ENCODE measurements at places on chromosomes 3 and 15. TPM values are rescaled to one million over a fixed set of nuclear protein-coding genes. Genes with fewer than 3 reads are reported as not detected.
A peak's percentile ranks its signal among the peaks of the same experiment; 100 is the strongest.

NCEH1 gene
- total RNA-seq: 2.9 TPM

SCN5A gene
- total RNA-seq: 0.31 TPM

HACL1 gene
- 25.3 TPM for total RNA-seq

STARD9 gene
- total RNA-seq: 2.5 TPM

ACKR4 gene
- total RNA-seq: not detected

TM4SF4 gene
- total RNA-seq: not detected

RASGRP1 gene
- total RNA-seq: 44.2 TPM

CHST13 gene
- total RNA-seq: not detected

BTLA gene
- 73.4 TPM for total RNA-seq

CTNNB1 gene
- total RNA-seq: 106 TPM

GRCh38 chr15:28022181-28022580, 76.9 kb downstream of the OCA2 start:
- no peak for DNase-seq

DNA sequence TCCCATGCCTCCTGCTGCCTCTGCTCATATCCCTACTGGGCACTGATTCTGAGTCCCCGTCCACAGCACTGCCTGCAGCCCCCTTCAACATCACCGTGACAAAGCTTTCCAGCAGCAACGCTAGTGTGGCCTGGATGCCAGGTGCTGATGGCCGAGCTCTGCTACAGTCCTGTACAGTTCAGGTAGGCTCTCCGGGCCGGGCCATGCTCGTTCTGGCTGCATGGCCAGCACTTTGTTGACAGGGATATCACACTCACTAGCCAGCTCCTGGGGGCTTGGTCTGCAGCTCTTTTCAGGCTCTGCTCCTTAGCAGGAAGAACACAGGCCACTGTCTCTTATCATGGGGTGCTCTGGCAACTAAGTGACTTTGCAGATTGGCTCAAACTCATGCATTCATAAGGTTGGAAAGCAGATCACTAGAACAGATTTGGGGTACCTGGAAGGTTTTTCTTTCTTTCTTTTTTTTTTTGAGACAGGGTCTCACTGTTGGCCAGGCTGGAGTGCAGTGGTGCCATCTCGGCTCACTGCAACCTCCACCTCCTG, 6.0 kb downstream of the TYRO3 start:
- DNase-seq: no peak

- no peak for DNase-seq
These were observed 3.7 kb downstream of the NR2F2 start for GRCh38 chr15:96334017-96334704.

- no peak for DNase-seq
These were observed 198.5 kb upstream of the RARB start for GRCh38 chr3:25229586-25229985.

DNA sequence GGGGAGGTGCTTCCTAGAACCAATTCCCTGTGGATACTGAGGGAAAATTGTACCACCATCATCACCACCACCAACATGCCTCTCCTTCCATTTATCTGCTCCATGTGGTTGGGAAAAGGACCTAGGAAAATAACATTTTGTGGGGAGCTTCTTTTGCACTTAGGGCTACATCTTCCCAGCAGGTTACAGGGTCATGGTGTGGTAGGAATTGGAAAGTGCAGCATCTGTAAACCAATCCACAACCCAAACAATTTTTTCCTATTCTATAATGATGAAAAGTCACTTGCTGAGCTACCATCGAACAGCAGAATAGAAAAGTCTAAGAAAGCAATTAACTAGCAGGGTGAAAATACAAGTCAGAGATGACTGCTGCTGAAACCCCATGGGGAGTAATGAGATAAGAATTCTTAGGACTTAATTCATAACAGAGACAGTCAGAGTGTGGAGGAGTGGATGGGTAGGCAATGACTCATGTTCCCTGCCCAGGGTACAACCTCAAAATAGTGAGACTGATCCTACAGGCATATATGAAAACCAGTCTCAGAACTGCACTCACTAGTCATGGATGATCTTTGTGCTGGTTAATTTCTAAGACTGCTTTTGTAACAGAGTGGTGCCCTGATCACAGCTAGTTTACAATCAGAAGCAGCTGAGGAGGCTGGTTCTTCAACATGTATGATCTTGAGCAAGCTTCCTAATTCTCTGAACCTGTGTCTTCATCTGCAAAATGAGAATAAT, 38.1 kb upstream of the LEKR1 start:
- peak; percentile 28 for DNase-seq

- no peak for DNase-seq
These were observed 143.9 kb downstream of the MAGI1 start for GRCh38 chr3:65894679-65895453.

- peak; percentile 42 for DNase-seq
These were observed 40.8 kb downstream of the FOXP1 start for GRCh38 chr3:71542521-71543370.

DNA sequence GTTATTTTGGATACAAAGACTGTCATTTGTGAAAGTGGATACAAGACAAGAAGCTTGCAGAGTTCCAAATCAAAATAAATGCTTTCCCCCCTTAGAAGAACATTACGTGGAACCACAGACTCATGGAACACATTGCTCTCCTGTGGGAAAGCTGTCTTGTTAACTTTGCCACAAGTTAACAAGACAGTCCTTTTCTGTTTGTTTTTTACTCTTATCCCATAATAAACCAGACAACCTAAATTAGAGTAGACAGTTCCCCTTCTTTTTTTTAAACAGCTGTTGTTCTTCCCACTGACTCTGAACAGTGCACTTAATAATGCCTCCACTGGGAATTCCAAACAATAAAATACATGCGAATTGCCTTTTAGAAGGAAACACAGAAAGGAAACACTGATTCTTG, 255.3 kb upstream of the UBE2E2 start:
- no peak for DNase-seq

- DNase-seq: no peak
These were observed 300.3 kb downstream of the ZBTB20 start for GRCh38 chr3:114846779-114847178.

DNA sequence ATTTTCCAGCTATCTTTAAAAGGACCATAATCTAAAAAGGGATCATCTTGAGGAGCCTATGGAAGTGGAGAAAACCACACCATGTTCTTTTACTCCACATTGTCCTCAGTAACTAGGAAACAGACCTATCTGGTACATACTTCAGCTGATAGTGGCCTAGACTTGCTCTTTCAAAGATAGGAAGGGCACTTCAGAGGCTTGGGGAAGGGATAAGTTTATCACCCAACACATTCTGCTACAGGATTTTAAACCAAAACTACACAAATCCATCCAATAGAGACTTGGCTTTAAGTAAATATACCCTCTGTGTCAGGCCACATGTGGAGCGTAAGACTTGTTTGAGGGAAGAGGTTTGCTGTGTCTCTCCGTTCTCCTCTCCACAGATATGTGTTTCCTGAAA, 35.4 kb downstream of the CP start:
- DNase-seq: no peak

DNA sequence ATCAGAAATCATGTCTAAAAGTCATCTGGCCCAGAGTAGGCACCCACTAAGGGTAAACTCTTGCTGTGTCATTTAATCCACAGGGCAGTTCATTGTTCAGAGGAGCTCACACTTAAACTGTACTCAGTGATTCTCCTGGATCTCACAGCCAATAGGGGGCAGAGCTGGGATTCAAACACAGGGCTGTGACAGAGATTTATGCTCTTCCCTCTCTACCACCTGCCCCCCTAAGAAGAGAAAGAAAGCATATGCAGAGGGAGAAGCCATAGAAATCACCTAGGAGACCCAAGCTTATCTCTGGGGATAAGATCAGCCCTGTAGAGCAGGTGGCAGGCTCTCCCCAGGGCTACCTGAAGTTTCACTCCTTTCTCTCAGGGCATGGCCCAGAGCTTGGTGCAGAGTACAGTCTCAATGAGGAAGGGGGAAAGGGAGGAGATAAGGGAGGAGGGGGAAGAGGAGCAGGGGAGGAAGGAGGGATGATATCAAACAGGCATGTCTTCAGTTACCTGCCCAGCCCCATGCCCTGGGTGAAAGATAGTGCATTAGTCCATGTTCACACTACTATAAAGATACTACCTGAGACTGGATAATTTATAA, 51.8 kb upstream of the ADPGK start:
- peak; percentile 14 for DNase-seq

- DNase-seq: no peak
These were observed 6.9 kb downstream of the DUSP7 start for GRCh38 chr3:52049503-52049902.

DNA sequence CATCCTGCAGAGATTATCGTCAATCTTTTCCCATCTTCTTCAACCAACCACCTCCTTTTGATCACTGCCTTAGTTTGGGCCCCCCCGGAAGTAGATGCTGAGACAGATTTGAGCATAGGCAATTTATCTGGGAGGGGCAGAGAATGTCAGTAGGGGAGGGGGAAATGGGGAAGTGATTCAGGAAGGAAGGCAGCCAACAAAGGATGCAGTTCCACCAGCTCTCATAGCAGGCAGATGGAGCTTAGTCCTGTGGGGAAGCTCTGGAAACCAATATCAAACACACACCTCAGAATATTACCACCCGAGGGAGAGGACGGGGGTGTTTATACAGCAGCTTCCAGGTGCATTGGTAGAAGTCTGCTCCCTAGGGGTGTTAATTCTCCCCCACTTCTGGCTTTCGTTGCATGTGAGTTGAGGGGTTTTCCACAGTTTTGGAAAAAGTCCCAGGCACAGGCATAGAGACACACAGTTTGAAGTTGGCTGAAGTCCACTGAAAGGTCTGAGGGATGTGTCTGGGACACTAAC, 91.5 kb upstream of the TNFAIP8L3 start:
- no peak for DNase-seq

GRCh38 chr3:126731044-126731443, 27.0 kb downstream of the CHCHD6 start:
- DNase-seq: no peak

DNA sequence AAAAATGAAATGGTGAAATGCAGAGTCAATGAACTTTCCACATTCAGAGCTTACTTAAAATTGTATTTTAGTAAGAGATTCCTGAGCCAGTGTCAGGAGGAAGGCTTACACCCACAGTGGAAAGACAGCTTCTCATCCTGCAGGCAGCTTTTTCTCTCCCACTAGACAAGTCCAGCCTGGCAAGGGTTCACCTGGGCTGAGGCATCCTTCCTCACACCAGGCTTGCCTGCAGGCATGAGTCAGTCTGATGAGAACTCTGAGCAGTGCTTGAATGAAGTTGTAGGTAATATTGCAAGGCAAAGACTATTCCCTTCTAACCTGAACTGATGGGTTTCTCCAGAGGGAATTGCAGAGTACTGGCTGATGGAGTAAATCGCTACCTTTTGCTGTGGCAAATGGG, 3.1 kb downstream of the CCR4 start:
- no peak for DNase-seq

DNA sequence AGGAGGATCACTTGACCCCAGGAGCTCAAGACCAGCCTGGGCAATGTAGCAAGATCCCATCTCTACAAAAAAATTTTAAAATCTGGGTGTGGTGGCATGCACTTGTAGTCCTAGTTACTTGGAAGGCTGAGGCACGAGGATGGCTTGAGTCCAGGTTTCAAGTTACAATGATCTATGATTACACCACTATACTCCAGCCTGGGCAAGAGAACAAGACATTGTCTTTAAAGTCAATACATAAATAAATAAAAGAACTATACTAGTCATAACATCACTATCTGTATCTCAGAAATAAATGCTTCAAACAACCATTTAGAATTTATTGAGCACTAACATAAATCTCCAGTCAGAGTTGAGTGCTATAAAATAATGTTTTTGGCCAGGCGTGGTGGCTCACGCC, 8.5 kb upstream of the PHLDB2 start:
- DNase-seq: no peak

GRCh38 chr3:27147215-27147614, 222.0 kb downstream of the NEK10 start:
- DNase-seq: no peak

GRCh38 chr3:19885468-19885867, 48.5 kb downstream of the EFHB start:
- no peak for DNase-seq

GRCh38 chr3:10775259-10775658, 40.8 kb upstream of the SLC6A11 start:
- DNase-seq: no peak

- DNase-seq: no peak
These were observed 165.0 kb downstream of the SUCNR1 start for GRCh38 chr3:152038490-152038889.

- no peak for DNase-seq
These were observed 112.1 kb downstream of the TNIK start for GRCh38 chr3:171348121-171348520.
